ENCODE measurements at places on chromosomes 4 and X.

- DNase-seq = no peak
Measured at GRCh38 chrX:21373001-21373400, 1.2 kb upstream of the CNKSR2 start.

DNA sequence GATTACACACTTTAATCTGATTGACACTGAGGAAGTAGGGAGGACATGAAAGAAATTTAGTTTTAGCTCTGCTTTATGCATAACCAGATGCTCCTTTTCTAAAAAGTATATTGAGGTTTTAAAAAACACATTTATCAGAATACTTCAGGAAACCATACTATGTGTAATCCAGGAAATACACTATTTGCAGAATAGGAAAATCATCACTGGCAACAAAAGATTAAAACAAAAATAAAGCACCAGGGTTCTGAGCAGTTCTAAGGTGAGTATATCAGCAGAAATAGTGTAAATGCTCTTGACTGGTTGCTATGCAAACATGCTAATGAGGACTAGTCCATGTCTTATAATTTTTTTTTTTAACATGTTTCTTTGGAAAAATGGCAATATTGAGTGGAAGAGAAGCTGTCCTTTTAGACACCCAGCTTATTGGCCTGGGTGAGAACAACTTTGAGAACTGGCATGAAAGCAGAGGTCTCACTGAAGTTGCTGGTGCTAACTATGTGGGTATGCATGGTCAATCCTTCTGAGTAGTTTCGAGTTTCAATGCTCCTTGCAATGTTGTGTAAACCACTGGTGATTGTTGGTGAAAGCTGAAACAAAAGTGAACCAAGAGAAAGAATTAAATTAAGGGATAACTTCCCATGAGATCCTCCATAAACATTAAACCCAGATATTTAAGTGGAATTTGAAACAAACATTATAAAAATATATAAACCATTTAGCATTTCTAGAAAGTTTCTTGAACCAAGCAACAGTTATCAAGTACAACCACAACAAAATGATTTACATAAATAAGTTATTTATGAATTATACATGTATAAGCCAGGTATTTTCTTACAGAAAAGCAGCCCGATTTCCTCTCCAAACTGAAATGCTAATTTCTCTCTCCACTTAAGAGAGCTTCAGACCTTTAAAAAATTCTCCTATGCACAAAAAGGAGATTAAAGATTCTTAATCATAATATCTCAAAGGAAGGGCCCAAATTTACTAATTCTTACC lies 20.4 kb upstream of the SCD5 start:
- no peak for DNase-seq

DNA sequence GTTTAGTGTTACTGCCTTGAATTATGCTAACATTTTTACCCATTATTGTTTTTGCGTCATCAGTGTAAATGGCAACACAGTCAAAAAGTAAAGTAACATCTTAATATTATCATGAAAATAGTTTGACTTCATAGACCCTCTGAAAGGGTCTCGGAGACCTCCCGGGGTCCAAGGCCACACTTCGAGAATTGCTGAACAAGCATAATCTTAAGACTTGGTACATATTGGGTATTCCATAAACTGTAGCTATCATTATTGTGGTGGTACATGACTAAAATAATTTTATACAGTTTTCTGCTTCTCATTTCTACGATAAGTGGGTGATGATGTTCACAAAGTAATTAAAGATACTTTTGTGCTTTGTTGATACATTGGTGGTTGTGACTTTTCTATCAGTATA lies 32.6 kb downstream of the FABP2 start:
- DNase-seq = no peak

- no peak for DNase-seq
Measured at GRCh38 chrX:68652326-68653170, 5.1 kb downstream of the STARD8 start.

GRCh38 chrX:24027985-24028384 lies 999 bp upstream of the KLHL15 start:
- no peak for DNase-seq

DNA sequence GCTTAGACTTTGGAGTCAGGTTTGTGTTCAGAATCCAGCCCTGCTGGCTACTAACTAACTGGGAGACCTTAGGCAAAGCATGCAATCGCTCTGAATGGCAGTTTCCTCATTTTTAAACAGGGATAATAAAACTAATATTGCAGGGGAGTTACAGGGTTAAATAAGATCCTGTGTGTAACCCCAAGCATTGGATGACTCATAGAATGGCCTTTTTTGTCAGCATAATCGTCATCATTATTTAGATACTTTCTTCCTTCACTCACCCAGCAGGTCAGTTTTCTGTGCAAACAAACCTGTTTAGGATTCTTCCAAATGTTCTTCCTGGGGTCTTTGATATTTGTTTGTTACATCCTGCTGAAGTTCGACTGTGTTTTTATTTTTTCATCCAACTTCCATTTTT lies 208.2 kb downstream of the EVC2 start:
- no peak for DNase-seq

GRCh38 chrX:32155044-32155638 lies 1056.2 kb downstream of the DMD start:
- DNase-seq = no peak

DNA sequence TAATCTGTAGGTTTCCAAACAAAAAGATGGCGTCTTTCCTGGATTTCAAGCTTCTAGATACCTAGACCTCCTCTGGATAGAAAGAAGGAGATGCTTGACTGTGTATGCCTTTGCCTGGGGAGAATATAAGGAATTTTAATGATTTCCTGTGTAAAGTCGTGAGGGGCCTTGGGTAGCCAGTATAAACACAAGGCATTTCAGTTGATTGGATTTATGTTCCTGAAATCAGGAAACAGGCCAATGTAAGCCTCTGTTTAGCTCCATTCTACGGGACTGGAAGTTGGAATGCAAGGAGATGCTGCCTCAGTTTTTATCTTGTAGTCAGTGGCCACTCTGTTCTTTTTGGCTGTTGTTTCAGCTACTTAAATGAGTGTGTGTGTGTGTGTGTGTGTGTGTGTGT lies 137.2 kb downstream of the GUCY2F start:
- no peak for DNase-seq

- no peak for DNase-seq
Measured at GRCh38 chr4:7950301-7951092, 10.8 kb upstream of the AFAP1 start.

- DNase-seq = no peak
Measured at GRCh38 chr4:187993827-187994226, 1.7 kb upstream of the ZFP42 start.

GRCh38 chrX:11758400-11759171 lies 549 bp downstream of the MSL3 start:
- peak; percentile 75 for DNase-seq

DNA sequence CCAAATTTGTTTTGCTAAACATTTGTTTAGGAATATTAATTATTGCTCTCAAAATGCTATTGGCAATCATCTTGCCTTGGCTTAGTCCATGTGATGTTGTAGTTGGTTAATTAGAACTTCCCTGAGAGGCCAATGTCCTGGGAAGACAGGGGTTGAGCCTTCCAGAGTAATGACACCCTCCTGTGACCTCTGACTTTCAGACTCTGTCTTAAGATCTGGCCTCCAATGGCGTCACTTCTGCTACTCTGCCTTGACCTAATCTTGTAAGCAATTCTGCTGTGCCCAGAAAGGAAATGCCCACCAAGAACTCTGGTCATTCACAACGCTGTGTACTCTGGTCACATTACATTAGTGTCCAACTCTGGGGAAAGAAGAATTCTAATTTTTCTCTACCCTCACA lies 111.9 kb downstream of the SH3RF1 start:
- no peak for DNase-seq

- no peak for DNase-seq
Measured at GRCh38 chrX:39022106-39022505, 220.8 kb downstream of the MID1IP1 start.

DNA sequence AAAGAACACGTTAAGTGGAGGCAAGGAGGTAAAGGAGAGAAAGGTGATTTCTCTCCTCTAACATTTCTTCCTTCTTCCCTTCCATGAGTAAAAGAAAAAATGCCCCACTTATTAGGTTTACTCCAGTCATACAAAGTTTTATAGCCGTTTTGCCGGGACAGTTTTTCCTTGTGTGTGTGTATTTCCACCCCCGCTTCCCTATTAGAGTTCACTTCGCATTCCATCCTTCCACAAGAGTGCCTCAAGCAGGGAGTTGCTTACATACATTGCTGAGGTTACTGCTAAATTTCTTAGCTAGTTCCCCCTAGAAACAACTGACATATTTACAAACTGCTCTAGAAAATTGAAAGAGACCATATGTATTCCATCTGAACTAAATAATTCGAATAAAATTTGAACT lies 45.2 kb upstream of the BMP15 start:
- no peak for DNase-seq

GRCh38 chr4:132770776-132771175 lies 378.3 kb upstream of the PCDH10 start:
- DNase-seq = no peak

DNA sequence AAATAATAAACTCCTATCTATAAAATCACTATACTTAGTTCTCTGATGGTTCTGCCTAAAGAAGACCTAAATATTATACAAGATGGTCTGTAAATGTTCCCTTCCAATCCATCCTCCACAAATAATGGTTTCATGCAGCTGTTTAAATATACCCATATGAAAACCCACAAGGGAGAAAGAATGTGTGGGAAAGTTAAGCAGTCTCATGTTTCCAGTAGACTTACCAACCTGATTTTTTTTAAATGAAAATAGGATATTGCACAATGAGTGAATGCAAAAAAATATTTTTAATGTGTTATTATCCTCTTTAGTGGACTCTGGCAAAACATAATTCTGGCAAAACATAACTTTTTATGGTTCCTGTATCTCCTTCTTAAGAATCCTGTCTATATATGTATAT lies 23.3 kb downstream of the CAMK2D start:
- no peak for DNase-seq

GRCh38 chr4:14583331-14583730 lies 418.9 kb upstream of the CPEB2 start:
- DNase-seq = no peak

- DNase-seq = no peak
Measured at GRCh38 chr4:125316791-125317524, 2.2 kb downstream of the FAT4 start.

DNA sequence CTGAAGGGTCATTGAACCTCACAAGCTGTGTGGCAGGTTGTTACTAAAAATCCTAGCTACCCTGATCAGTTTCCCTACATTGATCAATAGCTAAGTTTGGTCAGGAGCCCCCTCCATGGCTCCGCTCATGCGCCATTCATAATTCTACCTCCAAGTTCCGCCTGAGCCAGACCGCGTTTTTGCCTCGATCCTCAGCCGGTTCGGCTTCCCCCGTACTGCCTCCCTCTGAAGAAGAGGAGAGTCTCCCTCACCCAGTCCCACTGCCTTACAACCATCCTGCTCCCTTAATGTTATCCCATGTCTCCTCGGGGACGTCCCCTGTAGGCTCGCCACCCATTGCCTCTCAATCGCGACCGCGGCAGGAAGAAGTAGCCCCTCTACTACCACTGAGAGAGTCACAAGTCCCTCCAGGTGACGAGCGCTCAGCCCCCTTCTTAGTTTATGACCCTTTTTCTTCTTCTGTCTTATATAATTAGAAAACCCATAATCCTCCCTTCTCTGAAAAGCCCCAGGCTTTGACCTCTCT lies 158.2 kb downstream of the DEFB131A start:
- no peak for DNase-seq

DNA sequence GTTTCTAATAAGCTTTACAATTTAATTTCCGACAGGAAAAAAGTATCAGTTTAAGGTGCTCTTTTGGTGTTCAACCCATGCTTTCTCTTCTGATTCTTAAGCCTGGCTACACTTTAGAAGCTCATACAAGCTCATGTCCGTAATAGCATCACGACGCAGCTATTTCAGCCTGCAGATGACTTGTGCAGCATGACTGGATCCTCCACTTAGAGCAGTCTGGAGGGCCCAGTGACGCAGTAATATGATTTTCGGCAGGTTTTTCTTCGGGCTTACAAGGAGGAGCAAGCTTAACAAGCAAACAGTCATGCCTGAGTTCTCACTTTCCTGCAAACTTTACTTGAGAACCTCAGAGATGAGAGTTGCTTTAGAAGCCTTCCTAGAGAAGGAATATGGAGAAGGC lies 85.3 kb upstream of the MAML3 start:
- DNase-seq = no peak

- DNase-seq = no peak
Measured at GRCh38 chr4:131337936-131338335, 1811.2 kb upstream of the PCDH10 start.
